ENCODE measurements at places on chromosomes 2 and 18. TPM values are rescaled to one million over a fixed set of nuclear protein-coding genes. Genes with fewer than 3 reads are reported as not detected.

DNA sequence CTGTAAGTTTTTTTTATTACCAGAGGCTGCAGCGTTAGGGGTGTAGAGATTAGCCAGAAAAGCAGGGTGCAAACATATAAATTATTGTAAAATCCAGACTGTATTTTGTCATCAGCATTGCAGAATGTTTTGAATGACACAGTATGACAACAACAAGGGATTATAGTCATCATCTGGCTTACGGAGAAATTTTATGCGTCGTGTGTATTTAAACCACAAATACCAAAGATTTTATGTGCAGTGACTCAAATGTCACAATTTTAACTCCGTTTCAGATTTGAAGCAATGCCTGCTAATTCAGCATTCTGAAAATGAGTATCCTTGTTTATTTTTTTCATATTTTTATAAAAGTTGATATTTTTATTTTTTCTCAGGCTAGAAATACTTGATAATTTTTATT is 19.4 kb upstream of the TMX3 start:
- no peaks in the 10 kb centered on the region for H3K27me3 ChIP-seq
- H3K36me3 ChIP-seq, result no peaks in the 10 kb centered on the region
- DNase-seq, result no peak
- H3K4me1 ChIP-seq, result peaks cover 18% of the 10 kb centered on the region
- H3K27ac ChIP-seq, result peak overlapping the region; percentile 21

DNA sequence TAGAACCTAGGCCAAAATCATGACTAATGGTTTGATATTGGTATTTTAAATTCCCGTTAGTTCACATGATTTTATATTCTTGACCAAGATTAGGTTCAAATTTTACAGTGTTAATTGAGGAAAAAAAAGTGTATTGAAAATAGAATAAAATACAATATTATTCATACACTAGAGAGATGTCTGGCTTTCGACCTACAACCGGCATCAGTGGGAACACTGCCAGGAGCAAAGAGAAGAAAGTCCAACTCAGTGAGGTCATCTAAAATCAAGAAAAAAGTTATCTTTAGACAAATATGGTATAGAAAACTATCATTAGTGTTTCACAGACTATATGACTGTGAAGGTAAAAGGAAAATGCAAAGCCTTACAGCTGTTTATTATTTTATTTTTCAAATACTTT is 81.5 kb downstream of the PIGN start:
- DNase-seq, result no peak
- peaks cover 11% of the 10 kb centered on the region for H3K36me3 ChIP-seq
- no peaks in the 10 kb centered on the region for H3K27me3 ChIP-seq
- H3K27ac ChIP-seq, result no peak overlapping the region
- peaks cover 40% of the 10 kb centered on the region for H3K4me1 ChIP-seq

DNA sequence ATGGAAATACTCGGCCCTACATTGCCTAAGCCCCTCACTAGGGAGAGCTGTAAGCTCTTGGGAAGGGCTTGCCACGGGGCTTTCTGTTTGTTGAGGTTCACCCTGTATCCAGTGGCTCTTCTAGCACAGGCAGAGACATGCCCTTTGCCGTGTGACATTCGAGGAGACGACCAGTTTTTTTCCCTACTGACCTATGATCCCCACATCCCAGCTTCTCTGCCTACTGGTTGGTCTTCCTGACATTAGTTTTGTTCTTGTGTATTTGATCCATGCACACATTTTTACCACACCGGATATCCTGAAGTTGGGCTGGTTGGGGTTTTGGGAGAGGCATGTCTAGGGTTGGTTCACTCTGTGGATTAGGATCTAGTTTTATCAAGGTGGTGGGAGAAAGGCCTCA is 69.3 kb downstream of the NPAS2 start:
- no peak for DNase-seq
- H3K27me3 ChIP-seq, result no peaks in the 10 kb centered on the region
- peaks cover 14% of the 10 kb centered on the region for H3K36me3 ChIP-seq
- no peak overlapping the region for H3K27ac ChIP-seq

DNA sequence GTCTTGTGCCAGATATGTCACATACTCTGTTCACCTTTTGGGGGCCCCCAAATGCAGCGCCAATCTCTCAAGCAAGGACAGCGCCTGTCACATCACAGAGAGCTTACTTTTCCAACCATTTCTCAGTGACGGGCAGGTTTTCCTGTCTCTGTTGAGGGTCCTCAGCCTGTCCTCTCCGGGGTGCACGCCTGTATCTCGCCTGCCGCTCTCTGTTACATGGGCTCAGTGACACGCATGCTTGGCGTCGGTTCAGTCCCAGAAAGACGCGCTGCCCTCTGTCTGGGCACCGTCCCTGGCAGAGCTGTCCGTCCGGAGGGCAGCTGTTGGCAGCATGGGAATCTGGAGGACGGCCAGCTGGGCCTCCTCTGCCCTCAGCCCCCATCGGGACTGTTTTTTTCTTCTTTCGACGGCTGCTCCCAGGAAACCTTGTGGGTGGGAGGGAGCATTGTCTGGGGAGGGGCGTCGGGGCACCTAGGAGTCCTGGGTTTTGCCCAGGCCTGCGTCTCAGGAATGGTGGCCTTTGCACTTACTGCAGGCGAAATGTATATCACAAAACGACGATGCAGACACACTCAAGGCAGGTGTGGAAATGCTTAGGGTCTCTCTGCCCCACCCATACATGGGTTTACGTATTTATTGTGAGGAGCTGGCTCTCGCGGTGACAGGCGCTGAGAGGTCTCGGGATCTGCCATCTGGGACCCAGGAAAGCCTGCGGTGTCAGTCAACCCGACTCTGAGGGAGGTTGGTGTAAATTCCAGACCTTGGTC is 30.9 kb downstream of the RTP5 start:
- H3K27ac ChIP-seq, result no peak overlapping the region
- DNase-seq, result no peak
- no peaks in the 10 kb centered on the region for H3K36me3 ChIP-seq
- H3K4me1 ChIP-seq, result peaks cover 15% of the 10 kb centered on the region
- H3K4me3 ChIP-seq, result no peak overlapping the region
- no peaks in the 10 kb centered on the region for H3K27me3 ChIP-seq

Gene GPR39
- total RNA-seq, result 0.42 TPM

Gene RGPD5
- 38.1 TPM for total RNA-seq

Gene KCNG2
- total RNA-seq, result not detected
